ENCODE measurements at places on chromosomes 11 and 22.
A peak's percentile ranks its signal among the peaks of the same experiment; 100 is the strongest.

DNA sequence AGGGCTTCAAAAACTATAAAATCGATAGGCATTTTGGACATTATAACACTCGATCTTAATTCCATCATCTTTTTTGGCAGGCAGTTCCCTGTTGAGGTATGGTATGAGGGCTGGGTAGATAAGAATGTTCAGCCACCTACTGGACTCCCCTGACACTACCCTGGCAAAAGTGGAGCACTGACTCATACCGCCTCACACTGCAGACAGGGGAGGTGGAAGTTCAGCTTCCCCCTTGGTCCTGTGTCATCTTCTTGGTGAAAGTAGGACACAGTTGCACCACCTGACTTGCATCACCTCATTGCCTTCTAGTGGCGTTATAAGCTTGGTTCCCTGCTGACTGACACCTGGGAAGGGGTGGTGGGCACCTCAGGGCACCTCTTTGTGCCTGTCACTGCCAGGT, 30.4 kb downstream of the PAAF1 start:
- DNase-seq = no peak

- no peak for DNase-seq
These were observed 39.3 kb upstream of the RFPL3 start for GRCh38 chr22:32318361-32318760.

GRCh38 chr22:46068593-46069491, 81.5 kb upstream of the PPARA start:
- no peak for DNase-seq

- DNase-seq = no peak
These were observed 321.7 kb upstream of the PLET1 start for GRCh38 chr11:112582366-112582765.

DNA sequence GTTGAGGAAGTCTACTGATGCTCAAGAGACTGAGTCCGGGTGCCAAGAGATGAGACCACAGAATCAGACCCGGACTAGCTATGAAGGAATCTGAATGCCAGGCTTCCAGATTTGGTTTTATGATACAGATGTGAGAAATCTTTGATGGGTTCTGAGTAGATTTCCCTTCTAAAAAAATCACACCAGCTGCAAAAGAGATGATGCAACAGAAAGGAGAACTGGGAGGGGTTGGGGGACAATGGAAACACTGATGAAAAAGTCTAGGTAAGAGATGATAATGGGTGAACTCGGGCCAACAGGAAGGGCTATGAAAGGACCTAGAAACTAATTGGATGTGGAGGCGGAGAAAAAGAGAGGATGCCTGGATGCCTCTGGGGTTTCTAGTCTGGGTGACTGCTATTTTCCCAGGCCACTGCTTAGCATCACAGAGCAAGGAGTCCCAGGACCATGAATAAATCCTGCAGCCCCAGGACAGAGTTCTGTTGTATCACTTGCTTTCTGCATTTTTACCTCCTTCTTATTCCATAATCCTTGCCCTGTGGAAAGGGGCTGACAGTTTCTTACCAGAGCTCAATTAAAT, 115.4 kb upstream of the SEZ6L start:
- no peak for DNase-seq

- DNase-seq = no peak
These were observed 35.0 kb upstream of the MPEG1 start for GRCh38 chr11:59247531-59248227.

GRCh38 chr11:101528541-101528940, 55.3 kb downstream of the TRPC6 start:
- no peak for DNase-seq

GRCh38 chr22:44404341-44405020, 91.7 kb upstream of the SHISAL1 start:
- peak; percentile 18 for DNase-seq

- DNase-seq = no peak
These were observed 6.7 kb downstream of the PHOX2A start for GRCh38 chr11:72237112-72237931.

DNA sequence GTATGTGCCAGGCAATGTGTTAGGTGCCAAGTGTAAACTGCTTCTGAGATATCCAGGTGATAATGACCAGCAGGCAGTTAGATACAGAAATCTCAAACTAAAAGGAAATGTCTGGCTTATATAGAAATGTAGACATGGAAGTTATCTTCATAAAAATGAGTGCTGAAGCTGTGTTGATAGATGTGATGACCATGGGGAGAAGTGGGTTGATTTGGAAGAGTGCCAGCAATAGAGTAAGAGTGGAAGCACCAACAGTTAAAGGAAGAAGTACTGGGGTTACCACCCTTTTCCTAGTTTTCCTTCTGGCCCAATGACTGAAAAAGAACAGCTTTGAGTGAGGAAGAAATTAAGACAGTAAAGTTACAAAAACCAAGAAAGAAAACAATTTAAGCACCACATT, 68.5 kb downstream of the C2CD3 start:
- no peak for DNase-seq

DNA sequence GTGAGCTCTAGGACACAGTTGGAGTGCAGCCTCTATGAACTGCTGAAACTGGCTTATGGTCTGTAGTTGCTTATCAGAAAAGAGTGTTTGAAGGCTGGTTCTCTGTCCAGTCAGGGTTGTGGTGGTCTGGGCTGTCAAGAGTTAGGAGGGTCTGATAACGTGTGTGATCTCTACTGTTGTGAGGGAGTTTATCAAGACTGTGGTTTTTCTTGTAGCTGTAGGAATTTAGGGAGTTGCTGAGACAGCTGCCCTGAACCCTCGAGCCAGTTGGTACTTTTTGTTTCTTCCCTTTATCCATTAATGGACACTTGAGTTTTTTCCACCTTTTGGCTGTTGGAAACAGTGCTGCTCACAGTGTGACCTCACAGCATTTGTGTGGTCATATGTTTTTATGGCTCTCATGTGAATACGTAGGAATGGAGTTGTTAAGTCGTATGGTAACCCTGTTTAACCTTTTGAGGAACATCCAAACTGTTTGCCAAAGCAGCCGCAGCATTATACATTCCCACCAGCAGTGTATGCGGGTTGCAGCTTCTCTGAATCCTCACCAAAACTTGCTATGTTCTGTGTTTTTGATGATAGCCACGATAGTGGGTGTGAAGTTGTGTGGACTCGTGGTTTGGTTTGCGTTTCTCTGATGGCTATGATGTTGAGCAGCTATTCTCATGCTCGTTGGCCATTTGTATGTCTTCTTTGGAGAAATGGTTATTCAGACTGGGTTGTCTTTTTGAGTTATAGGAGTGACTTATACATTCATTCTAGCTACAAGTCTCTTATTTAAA, 20.9 kb upstream of the DGCR8 start:
- DNase-seq = no peak

DNA sequence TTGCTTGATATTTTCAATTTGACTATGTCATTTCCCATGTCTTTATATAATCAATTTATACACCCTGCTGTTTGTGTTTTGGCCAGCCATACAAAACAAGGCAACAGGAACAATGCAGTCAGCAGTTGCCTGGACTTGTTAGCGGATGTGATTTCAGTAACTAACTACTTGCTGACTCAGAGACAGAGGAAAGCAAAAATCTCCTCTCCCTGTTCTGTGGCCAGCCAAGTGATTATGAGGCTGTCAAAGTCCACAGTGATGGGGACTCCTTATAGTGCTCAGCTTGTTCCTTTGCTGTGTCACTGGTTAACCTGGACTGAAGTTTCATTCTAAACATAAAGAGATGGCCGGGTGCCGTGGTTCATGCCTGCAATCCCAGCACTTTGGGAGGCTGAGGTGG, 32.6 kb upstream of the APLP2 start:
- DNase-seq = no peak

DNA sequence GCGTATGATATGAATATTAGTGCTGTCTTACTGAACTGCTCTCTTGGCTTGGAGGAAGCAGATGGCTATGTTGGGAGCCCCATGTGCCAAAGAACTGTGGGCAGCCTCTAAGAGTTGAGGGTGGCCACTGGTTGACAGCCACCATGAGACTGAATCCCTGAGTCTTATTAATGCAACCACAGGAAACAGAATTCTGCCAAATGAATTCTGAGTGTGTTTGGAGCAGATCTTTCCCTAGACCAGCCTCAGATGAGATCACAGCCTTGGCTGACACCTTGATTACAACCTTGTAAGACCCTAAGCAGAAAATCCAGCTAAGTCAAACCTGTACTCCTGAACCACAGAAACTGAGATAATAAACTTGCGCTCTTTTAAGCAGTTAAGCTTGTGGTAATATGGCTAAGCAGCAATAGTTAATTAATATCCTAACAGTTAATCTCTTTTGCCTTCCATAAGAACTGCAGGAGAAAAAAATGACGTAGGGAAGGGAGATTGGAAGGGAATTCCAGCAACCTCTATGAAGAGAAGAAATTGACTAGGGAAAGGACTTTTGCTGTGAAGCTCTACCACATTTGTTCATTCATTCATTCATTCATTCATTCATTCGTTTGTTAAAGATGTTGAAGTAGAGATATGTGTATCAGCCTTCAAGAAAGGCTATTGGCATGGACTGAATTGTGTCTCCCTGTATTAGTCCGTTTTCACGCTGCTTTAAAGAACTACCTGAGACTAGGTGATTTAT, 26.8 kb downstream of the ADM start:
- DNase-seq = no peak

DNA sequence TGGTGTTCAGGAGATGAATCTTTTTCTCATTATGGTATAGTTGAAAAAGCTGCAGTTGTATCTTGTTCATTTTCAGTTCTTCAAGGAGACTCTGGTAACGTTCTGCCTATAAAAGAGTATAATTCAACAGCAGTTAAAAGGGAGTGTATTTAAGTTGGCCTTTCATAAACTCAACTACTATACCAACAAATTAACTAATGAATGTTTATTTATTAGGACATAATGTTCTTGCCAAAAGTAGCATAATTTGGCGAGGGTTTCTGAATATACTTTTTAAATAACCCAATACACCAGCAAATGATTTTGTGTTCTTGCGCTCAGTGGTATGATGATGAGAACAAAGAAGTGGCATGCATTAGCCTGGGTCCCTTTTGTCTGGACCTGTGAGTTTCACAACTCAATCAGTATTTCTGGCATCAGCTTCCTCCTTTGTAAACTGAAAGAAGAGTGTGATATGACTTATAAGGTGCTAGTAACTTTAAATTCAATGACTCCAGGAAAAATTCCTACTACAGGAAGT, 10.9 kb downstream of the SMC1B start:
- no peak for DNase-seq

DNA sequence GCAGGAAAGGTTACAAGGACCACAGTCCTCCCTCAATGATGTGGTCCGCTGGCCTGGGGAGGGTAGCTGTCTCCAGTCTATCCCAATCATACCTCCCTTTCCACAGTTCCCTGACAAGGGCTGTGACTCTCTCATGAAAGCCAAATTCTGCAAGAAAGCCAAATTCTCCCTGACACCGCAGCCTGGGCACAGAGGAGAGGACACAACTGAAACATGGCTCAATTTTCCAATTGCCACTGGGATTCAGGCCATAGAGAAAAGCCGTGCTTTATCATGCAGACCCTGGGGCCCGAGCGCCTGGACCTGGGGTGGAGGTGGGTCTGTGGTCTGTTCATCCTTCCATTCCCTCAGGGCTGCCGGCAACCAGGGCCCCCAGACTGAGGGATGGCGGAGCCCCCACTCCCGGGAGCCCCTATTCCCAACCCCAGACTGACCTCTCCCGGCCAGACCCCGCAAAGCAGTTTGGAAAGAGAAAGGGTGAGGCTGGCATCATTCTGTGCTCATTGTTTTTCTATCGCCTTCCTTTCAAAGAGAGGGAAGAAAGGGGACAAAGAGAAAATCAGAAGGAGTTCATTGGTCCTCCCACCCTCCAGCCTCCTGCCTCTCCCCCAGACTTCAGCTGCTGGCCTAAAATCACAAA, 239.5 kb downstream of the BUD13 start:
- DNase-seq = no peak

DNA sequence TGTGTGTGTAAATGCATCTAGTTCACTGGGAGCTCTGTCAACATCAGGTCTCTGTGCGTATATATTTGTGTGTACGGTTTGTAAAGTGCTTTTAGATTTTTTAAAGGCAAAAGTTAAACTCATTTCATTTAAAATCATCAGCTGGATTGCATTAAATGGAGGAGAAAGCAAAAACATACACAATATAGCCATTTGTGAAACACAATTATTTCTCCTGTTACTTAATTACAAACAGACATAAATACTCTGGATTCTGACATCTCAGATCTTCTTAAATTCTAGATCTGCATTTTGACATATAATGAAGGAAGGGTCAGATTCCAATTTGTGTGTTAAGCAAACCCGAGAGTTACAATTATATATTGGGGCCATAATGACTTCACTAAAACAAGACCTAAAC, 275.4 kb upstream of the NARS2 start:
- no peak for DNase-seq

- no peak for DNase-seq
These were observed 1491.7 kb upstream of the RAG2 start for GRCh38 chr11:38089726-38090125.
